ENCODE measurements at places on chromosomes 6 and 20.

DNA sequence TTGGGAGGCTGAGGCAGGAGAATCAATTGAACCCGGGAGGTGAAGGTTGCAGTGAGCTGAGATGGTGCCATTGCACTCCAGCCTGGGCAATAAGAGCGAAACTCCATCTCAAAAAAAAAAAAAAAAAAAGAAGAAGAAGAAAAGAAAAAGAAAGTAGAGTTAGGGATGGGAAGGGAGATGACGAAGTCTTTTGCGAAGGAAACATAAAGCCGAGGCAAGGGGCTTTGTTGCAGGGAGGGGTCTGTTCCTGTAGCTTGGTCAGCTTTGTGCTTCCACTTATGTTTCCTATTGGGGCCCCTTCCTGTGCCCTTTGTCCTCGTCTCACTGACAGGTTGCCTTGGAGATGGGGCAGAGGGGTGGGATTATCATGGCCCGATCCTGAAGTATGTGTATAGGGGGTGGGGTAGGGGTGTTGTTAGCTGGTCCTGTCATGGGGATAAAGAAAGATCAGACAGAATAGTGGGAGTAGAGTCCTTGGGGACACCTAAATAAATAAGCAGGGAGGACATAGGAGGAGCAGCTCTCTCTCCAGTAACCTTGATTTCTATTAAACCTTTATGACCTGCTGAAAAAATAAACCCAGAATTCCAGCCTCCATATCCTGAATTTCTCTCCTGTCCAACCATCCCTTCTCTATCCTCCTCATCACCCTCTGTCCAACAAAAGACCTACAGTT, 1.1 kb upstream of the CLIC1 start:
- DNase-seq: no peak

- no peak for DNase-seq
These were observed 195.0 kb upstream of the MAN1A1 start for GRCh38 chr6:119544325-119545175.

DNA sequence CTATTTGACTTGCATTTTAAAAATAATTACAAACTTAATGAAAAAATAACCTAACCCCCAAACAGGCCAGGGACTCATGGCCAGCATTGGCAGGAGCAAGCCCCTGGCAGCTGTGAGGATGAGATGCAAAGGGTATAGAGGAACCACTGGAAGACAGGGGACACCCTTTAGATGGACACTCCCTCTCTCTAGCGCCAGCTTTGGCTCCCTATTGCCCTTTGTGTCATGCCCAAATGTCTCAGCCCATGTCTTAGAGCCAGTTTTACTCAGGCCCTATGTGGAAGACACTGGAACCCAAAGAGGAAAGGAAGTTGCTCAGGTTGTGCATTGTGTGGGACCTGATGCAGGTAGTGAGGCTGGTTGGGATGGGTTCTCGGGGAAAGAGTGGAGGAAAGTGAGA, 34.9 kb upstream of the RSPO4 start:
- no peak for DNase-seq

DNA sequence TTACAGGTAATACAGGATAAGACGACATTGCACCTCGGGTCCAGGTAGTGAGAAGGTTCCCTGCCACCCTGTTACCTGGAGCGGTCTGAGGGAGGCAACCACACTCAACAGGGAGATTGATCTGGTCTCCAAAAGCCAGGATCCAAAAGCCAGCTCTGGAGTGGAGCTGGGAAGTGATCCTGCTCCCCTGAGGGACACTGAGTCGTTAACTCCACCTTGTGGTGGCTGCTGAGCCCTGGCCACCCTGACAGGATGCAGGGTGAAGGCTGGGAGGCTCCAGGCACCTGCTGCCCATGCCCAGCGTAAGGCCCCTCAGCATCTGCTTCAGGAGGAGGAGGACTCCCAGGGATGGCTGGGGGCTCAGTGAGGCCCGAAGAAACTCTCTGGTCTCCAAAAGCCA, 38.7 kb upstream of the SLC22A2 start:
- no peak for DNase-seq

GRCh38 chr6:163711615-163712565, 297.4 kb downstream of the QKI start:
- DNase-seq: peak; percentile 88

- no peak for DNase-seq
These were observed 30.7 kb downstream of the TRAM2 start for GRCh38 chr6:52546192-52546591.

DNA sequence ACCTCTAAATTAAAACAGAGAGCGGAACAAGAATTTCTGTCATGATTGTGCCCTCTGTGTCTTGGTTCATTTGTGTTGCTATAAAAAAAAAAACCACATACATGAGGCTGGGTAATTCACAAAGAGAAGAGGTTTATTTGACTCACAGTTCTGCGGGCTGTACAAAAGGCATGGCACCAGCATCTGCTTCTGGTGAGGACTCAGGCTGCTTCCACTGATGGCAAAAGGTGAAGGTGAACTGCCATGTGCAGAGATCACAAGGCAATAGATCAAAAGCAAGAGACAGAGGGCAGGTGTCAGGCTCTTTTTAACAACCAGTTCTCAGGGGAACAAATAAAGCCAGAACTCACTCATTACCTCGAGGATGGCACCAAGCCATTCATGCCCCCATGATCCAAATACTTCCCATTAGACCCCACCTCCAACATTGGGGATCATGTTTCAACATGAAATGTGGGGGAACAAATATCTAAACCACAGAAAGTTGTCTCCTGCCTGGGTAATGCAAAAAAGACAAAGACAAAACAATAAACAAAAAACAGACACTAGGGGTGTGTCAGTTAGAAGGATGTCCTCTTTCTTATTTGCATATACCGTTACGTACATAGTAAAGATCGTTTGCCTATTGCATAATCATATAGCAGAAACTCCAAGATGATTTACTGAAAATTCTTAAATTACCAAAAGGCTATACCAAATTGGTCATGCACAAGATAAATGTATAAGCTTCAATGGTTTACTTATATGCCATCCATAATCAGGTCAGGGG, 17.0 kb downstream of the SERPINB9 start:
- no peak for DNase-seq

- DNase-seq: no peak
These were observed 121.1 kb downstream of the FOXA2 start for GRCh38 chr20:22462975-22463914.

DNA sequence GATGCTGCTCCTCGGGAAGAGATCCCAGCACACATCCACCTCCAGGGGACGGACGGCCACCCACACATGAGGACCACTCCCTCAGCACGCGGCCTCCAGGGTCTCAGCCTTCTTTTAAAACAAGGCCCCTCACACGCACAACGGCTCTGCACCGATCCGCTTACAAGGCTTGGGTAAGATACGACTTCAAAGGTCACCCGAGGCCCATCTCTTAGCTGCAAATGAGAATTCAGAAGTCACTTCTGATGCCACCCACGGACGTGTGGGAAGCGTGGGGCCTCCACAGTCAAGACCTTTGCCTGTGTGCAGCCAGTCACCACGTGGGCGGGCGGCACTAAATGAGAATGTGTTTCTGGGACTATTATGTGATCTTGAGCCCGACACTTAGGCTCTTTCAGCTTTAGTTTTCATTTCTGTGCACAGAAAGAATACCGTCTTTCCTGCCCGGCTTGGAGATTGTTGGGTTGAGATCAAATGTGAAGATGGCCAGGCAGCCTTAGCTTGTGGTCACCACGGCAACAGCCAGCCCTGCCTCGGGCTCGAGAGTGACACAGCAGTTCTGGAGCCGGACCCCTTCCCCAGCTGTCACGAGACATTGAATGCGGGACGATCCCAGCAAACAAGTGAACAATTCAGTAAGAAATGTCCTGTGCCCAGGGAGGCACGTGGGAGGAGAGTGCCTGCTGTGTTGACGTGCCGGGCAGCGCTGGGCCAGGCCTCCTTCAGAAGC, 91.6 kb downstream of the RAMACL start:
- no peak for DNase-seq

GRCh38 chr6:148556410-148556809, 190.4 kb upstream of the UST start:
- no peak for DNase-seq

- DNase-seq: no peak
These were observed 45.6 kb upstream of the TNFAIP3 start for GRCh38 chr6:137821491-137821890.

GRCh38 chr20:54534101-54534500, 58.7 kb downstream of the DOK5 start:
- no peak for DNase-seq

DNA sequence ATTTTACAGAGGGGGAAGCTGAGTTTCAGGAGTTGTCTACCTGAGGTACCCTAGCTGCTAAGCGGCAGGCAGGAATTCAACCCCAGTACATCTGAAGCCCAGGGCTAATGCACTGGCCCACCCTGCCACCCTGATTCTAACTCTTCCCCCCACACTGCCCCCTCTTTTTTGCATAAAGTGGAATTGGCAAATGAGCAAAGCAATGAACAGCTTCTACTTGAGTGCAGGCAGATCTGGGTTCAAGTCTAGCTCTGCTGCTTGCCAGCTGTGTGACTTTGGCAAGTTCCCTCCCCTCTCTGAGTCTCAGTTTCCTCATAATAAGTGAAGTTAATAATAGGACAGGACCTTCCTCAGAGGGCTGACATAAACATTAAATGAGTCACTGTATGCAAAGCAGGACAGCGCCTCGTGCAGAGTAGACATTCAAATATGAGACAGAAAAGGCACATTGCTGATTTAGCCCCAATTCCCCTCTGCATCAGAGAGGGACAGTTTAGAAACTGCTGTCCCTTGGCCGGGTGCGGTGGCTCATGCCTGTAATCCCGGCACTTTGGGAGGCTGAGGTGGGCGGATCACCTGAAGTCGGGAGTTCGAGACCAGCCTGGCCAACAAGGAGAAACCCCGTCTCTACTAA, 4.7 kb downstream of the ADA start:
- DNase-seq: no peak

- DNase-seq: peak; percentile 50
These were observed 178.7 kb downstream of the TAF4 start for GRCh38 chr20:61886721-61887595.

DNA sequence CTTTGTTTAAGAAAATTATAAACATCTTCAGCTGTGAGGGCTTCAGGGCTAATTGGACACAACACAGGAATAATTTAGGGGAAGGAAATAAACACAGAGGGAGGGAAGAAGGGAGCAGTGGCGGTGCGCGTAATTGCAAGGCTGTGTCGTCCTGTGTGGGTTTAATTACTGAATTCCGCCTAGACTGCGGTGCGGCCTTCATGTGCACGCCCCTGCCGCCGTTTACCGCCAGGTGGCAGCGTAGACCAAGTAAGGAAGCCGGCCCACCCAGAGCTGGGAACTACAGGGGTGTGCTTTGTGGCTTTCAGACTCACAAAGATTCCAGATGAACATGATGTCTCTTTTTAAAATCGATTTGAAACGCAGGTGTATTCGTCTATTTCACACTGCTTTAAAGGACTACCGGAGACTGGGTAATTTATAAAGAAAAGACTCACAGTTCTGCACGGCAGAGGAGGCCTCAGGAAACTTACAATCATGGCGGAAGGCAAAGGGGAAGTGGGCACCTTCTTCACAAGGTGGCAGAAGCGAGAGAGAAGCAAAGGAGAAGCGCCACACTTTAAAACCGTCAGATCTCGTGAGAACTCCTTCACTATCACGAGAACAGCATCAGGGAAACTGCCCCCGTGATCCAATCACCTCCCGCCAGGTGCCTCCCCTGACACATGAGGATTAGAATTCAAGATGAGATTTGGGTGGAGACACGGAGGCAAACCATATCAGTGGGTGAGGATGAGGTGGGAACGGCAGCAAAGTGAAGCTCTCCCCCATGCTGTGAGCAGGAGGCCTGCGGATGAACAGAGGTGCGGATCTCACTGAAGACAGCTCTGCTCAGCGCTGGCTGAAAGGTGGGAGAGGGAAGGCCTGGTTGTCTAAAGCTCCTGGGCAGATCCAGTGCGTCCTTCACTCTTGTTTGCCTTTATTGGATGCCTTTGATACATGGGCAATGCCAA, 222.0 kb upstream of the PDE10A start:
- peak; percentile 85 for DNase-seq

- DNase-seq: no peak
These were observed 120.2 kb downstream of the MBOAT1 start for GRCh38 chr6:20092071-20092566.

DNA sequence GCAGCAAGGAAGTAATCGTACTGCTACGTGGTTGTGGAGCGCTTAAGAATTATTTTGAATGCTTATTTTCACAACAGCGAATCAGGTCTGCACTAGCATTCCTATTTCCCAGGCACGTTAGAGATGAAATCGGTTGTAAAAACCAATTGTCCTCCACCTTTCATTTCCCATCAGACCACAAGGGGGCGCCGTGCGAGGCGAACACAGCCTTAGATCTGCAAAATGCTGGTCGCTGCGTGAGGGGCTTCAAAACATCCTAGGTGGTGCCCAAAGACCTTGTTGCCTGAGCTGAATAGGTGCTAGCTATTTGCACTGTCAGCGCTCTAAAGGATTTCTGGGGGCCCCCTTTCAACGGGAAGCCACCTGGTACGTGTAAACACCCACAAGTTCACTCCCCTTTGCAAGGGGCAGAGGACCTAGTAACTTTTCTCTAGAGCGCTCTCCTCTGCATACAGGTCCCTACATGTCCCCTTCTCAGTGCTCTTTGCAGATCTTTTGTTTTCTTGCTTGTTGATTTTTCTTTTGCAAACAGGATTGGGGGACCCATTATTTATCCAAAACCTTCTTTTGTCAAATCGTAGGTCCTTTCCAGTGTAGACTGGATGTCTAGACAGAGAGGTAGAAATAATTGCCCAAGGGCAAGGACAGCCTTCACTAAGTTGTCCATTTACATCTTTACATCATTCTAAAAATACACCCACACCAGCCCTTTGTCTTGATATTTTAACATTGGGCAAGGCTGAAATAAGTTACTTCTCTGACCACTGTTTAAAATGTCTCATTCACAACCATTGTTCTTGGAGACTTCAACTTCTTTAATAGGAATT, 59.8 kb downstream of the NEDD9 start:
- DNase-seq: peak; percentile 66

DNA sequence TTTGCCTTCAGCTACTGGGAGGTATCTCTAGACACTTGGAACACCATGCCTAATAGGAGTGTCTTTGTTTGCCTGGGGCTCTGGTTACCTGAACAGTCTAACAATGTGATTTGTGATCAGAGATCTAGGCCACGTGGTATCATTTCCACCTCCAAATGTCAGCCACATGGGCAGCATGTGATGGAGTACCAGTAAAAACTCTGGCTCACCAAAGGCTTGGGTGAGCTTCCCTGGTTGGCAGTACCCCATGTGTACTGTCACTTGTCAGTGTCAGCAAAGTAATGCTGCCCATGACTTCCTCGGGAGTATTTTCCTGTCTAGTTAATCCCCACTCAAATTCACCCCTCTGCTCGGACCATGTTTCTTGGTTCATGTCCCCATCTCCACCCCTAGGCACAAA, 195.2 kb upstream of the LRFN2 start:
- DNase-seq: no peak

DNA sequence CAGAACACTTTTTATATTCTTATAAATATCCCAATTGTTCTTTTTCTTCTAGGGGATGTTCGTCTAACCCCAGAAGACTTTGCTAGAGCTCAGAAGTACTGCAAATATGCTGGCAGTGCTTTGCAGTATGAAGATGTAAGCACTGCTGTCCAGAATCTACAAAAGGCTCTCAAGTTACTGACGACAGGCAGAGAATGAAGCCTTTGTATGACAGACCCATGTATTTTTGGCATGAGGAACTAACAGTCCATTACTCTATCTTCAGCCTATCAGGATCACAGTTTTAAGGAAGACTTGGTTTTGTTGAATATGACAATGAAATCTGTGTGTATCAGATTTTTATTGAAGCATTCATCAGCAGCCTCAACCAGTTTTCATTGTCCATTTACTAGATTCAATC, 71.4 kb downstream of the VTA1 start:
- DNase-seq: no peak

- DNase-seq: no peak
These were observed 325.7 kb downstream of the TBC1D32 start for GRCh38 chr6:121008553-121008952.

All from left hindlimb (tissue), 1 donor.